Hematopoietic multipotent progenitor cell treated with erythropoietin and hydrocortisone succinate and interleukin-3 and kit ligand, for 4 days (in vitro differentiated cells): ENCODE measurements at places on chromosomes 4 and X.

DNA sequence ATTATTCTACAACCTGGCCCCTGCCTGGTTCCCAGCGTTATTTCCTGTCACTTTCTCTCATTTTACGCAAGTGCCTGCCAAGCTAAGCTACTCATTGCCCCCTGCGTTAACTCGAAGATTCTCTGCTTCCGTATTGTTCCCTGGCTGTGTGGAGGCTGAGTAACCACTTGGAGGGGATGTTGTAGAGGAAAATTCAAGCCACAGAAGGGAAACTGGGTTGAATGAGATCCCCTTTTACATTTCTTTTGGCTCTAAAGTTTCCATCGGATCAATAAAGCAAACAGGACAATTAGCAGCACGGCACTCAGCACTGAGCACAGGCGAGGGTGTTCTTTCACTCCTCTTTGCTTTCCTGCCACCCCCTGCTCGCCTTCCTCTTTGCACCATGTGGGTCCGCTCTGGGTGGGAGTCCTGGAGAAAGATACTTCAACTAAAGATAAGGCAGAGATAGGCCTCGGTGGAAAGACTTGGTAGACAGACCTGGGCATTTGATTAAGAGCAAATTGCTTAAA, 4.2 kb upstream of the TMSB4X start:
- peak; percentile 86 for DNase-seq

DNA sequence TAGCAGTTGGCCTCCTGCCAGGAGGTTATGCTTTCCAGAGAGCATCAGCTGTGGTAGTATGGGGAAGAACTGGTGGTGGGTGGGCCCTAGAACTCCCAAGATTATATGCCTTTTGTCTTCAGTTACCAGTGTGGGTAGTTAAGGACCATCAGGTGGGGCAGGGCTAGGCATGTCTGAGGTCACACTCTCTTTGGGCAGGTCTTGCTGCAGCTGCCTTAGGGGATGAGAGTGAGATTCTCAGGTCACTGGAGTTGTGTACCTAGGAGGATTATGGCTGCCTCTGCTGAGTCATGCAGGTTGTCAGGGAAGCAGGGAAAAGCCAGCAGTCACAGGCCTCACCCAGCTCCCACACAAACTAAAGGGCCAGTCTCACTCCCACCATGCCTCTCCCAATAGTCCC, 172.9 kb upstream of the GYPA start:
- no peak for DNase-seq

DNA sequence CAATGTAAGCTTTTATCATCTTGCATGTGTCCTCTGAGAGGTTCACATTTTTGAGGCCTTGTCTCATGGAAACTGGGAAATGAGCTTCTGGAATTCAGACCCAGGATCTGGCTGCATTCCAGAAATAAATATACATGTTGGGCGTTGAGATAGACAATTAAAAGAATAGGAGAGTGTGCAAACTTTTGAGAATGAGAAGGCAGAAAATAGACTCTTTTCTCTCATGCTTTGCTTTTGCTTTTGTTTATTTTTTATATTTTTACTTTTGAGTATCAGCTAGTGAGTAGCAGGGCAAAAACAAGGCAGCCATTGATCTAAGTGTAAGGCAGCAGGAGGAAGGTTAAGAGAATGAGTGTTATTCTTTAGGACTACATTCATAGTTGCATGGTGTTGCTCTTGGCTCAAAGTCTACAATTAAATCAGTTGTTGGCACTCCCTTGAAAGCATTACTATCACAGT, 12.4 kb downstream of the SHROOM3 start:
- no peak for DNase-seq

GRCh38 chr4:127604949-127605709, 27.6 kb upstream of the INTU start:
- DNase-seq: peak; percentile 78

DNA sequence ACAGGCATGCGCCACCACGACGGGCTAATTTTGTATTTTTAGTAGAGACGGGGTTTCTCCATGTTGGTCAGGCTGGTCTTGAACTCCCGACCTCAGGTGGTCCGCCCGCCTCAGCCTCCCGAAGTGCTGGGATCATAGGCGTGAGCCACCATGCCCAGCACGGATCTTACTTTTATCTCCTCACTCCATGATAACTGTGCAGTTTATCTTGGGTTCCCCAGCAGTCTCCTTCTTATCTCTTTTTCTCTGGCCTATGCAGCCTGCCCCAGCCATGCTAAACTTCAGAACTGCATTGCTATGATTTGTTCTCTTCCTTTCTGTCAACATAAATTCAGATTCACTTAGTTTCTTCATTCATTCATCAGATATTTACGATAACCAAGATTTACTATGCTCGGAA, 22.4 kb downstream of the PAGE1 start:
- peak; percentile 8 for DNase-seq

DNA sequence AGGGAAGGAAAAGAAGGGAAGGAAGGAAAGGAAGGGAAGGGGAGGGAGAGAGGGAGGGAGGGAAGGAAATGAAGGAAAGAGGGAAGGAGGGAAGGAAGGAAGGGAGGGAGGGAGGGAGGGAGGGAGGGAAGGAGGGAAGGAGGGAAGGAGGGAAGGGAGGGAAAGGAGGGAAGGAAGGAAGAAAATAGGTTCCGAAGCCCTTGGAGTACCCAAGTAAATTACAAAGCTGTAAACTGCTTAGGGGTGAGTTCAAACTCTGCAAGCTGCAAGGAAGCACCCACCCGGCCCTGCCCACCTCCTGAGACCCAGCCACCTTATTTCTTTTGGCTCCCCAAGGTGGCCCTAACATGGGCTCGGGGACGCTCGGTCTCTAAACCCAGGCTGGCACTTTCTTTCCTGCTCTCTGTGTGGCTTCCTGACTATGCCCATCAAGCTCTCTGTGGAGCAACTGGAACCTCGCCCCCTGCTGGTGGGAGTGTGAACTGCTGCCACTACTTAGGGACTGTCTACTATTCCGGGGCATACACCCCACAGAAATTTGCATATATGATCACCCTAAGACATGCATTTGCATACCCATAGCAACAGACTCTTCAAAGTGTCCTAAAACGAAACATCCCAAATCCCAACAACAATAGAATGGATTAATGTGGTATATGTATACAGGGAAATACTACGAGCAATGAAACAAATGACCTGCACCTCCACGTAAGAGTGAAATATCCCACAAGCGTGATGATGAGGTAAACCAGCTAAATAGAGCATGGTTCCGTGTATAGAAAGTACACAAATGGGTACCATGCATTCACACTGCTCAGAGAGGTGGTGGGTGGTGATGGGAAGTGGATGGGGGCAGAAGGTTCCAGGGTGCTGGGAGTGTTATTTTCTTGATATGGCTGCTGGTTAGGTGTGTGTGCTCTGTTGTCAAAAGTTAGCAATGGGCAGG, 151.7 kb upstream of the TBL1X start:
- DNase-seq: peak; percentile 72

DNA sequence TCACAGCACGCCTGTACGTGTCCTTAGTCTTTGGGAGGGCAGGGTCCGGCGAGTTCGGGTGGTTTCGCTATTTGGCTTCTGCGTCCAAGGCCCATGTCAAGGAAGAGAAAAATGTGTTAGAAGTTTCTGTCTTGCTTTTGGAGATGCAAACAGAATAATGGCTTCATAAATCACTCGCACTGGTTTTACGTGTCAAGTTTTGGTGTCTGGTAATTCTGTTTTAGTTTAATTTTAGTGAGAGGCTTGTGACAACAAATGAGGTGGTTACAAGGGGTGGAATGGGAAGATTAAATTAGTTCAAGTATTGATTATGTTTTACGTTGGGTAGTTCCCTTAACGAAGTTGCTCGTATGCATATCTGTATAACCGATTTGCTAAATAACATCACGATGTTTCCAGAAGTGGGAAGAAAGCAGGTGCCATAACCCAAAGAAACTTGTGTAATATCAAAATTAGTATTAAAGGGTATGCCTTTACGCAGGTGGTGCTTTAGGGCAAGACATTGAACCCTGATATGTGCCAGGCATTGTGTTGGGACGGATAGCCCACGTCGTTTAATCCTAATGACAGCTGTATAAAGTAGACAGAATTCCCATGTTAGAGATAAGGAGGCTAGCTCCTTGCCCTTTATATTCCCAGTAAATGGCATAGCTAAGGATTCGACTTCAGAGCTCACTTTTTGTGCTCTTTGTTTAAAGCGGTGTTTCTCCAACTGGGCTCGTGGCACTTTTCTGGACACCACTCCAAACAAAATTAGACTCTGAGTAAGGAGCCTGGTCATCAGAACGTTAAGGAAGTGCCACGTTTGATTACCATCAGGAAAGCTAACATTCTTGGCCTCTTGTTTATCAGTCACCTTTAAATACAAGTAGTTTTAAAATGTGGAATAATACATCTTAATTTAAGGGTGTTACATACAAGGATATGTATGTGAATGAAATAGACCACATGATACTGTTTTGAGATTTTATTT, 843 bp downstream of the RPL34 start:
- DNase-seq: no peak
